Activated CD4-positive, CD25-positive, alpha-beta regulatory T cell treated with anti-CD3 and anti-CD28 coated beads, Interleukin-2, amount 50 U/mL, for 72 hours (primary cell): ENCODE measurements at places on chromosomes 13 and 19.

GRCh38 chr13:27405546-27406134 is 18.8 kb upstream of the GTF3A start:
- no peak for DNase-seq

GRCh38 chr19:32828643-32829344 is 40.8 kb downstream of the SLC7A9 start:
- no peak for DNase-seq

DNA sequence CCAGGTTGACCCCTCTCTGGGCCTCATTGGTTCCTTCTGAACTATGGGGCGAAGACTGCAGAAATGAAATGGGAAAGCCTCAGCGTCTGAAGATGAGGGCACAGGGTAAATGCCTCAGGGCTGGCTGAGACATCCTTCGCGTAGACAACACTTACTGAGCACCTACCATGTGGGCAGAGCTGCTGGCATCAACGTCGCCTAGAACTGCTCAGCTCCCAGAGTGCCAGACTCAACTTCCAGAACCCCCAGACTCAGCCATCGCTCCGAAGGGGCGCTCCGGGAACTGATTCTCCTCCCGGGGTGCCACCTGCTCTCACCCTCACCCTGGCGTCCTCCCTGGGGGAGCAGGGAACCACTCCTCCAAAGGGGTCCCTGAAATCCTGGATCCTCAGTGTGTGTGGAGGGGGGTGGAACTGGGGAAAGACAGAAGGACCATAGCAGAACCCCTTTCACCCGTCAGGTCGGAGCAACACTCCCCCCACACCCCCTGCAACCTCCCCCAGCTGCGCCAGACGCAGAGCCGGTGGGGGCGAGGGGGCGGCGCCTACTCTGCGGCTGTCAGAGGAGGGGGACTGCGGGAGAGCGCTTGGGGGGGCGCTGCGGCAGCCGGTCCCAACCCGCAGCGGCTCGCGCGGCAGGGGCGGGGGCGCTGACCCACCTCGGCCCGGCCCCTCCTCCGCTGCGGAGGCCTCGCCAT is 8.2 kb upstream of the NFIC start:
- DNase-seq, result no peak

DNA sequence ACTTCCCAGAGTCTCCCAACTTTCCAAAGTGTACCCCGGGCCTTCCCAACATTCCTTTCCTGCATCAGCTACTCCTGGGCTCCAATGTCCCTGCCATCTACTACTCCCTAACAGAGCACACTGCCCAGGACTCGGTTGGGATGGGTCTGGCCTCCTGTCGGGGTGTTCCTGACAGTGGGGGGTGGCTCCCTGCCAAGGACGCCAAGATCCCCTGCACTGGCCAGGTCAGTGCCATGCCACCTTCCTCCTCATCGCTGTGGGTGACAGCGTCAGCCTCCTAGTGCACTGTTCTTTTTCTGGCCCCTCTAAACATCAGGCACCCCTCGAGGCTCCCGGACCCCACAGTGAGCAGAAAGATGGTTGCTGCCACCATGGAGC is 13.8 kb downstream of the EPS15L1 start:
- DNase-seq, result no peak

DNA sequence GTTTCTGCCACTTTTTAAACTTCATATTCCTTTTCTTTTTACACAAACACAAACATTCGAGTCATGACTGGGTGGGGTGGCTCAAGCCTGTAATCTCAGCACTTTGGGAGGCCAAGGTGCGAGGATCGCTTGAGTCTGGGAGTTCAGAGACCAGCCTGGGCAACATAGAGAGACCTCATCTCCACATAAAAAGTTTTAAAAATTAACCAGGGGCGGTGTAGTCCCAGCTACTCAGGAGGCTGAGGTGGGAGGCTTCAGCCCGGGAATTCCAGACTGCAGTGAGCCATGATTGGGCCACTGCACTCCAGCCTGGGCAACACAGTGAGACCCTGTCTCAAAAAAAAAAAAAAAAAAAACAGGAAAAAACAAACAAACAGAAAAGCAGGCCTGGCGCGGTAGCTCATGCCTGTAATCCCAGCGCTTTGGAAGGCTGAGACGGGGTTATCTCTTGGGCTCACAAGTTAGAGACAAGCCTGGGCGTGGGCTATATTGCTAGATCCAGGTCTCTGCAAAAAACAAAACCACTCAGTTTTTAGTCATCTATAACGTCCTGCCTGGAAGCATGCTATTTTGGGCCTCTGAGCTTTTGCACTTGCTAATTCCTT is 583 bp upstream of the BAX start:
- DNase-seq, result no peak

GRCh38 chr13:108572782-108573211 is 56.6 kb upstream of the MYO16 start:
- DNase-seq, result no peak

- DNase-seq, result no peak
Observed at GRCh38 chr19:2186071-2186846, 22.5 kb downstream of the DOT1L start.

DNA sequence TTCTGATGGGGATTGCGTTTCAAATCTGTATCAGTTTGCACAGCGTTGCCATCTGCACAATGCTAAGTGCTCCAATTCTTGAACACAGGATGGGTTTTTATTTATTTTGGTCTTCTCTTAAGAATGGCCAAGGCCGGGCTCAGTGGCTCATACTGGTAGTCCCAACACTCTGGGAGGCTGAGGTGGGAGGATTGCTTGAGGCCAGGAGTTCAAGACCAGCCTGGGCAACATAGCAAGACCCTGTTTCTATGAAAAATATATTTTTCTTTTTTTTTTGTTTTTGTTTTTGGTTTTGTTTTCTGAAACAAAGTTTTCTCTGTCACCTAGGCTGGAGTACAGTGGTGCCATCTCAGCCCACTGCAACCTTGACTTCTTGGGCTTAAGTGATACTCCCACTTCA is 5.5 kb upstream of the YJEFN3 start:
- DNase-seq, result no peak

GRCh38 chr13:98771838-98772611 is 19.6 kb upstream of the SLC15A1 start:
- DNase-seq, result no peak

DNA sequence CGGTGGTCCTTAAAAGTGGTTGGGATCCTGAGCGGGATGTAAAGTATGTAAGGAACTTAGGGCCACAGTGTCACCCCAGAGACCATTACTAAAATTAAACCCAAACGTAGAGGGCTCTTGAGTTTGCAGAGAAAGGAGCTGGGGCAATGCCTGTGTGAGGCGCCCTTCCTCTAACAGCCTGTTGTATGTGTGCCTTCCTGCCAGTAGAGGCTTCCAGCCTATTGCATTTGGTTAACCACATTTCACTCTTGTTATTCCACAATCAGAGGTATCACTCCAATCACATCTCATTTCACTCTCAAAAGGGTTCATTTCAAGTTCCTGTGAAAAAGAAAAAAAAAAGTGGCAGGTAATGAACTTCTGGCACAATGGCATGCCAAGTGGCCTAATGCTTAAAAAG is 29.4 kb downstream of the DIAPH3 start:
- DNase-seq, result no peak

- DNase-seq, result no peak
Observed at GRCh38 chr19:2353159-2353886, 6.7 kb upstream of the TMPRSS9 start.

DNA sequence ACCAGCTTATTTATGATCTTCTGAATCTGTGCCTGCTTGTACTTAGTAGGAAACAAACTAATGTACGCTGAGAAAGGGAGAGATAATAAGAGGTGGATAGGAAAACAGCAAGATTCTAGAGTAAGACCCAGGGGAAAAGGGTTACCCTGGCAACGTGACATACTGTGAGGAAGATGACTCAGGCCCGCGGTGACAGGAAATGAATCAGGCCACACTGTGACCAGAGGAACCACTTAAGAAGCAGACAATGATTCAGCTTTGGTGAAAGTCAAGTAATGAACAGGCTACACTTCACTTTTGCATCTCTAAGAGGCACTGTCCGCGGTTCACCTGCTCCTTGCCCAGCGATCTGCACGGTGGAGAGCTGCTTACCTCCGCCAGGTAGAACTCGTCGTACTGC is 158.2 kb downstream of the NALCN start:
- DNase-seq, result no peak

- DNase-seq, result no peak
Observed at GRCh38 chr13:19090495-19090894, 91.1 kb downstream of the TUBA3C start.

DNA sequence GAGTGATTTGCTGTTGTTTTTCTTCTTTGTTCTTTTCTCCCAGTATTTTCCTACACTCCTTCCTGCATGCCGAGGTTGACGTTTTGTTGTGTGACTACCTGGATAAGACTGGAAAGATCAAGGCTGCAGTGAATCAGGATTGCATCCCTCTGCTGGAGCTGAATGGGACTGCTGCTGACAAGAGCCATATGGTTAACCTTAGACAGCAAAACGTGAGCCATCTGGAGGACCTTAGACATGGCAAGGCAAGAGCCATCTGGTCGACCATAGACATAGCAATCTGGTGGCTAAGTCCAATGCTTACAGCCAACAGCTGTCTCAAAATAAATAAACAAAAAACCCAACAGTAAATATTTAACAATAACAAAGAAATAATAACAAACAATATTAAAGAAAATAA is 42.6 kb upstream of the ZNF91 start:
- DNase-seq, result no peak

- no peak for DNase-seq
Observed at GRCh38 chr13:59745392-59745788, 418.3 kb downstream of the DIAPH3 start.

DNA sequence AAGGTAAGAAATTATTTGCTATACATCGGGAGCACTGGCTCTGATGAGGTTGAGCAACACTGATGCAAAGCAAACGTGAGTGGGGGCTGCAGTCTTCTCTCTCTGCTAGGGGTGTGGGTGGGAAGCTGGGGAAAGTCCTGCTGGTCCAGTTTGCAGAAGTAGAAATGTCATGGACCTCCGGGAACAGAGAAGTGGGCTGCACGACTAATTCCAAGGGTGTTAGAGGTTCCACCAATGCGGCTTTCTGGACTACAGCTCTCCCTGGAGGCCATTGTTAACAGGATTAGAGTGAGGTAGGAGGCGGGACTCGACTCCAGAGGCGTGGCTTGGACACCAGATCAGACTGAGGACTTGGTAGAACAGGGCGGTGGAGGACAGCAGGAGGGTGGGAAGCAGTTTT is 5.7 kb upstream of the FBXO27 start:
- no peak for DNase-seq
